Renal pelvis (tissue), 12 donors: ENCODE measurements at places on chromosomes 6 and 20. TPM values are rescaled to one million over a fixed set of nuclear protein-coding genes. Genes with fewer than 3 reads are reported as not detected.
A peak's percentile ranks its signal among the peaks of the same experiment; 100 is the strongest.

The TP53TG5 gene
- 1.3 TPM for polyA plus RNA-seq

The AIF1 gene
- 74.7 TPM for polyA plus RNA-seq

The ETV7 gene
- not detected for polyA plus RNA-seq

The ADRM1 gene
- 67.0 TPM for polyA plus RNA-seq

The SYNGAP1 gene
- polyA plus RNA-seq = 31.5 TPM

The FHL5 gene
- 0.24 TPM for polyA plus RNA-seq

The CLDN20 gene
- 3.5 TPM for polyA plus RNA-seq

The BHLHE23 gene
- polyA plus RNA-seq = 0.07 TPM

The FAM209B gene
- not detected for polyA plus RNA-seq

The C20orf144 gene
- polyA plus RNA-seq = 0.49 TPM

The UBD gene
- 0.69 TPM for polyA plus RNA-seq

The KHDC1L gene
- not detected for polyA plus RNA-seq

DNA sequence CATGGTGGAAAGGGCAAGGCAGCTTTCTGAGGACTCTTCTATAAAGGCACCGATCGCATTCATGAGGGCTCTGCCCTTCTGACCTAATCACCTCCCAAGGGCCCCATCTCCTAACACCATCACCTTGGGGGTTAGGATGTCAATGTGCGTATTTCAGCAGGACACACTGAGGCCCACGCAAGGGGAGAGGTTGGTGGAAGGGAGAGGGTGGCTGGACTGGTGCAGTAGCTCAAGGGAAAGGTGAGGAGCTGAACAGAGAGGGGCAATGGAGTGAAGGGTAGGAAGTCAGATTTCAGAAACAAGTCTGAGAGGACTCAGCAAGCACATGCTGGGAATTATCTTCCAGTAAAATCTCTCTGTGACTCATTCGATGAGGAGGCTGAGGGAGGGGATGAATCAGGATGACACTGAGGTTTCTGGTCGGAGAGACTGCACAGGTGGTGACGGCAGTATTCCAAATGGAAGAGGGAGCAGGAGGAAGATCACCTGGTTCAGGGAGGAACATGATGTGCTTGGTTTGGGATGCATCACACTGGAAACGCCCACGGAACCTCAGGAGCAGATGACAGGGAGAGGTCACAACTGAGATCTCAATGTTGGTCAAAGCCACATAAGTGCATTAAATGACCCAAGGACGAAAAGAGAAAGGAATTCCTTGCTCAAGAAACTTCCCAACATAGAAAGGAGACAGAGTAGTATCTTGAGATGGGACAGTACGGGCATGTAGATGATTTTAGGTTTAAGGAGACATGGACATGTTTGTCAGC is 67.1 kb downstream of the TFAP2A start:
- no peak for DNase-seq

GRCh38 chr6:16413399-16413798 is 175.0 kb downstream of the GMPR start:
- DNase-seq = no peak

- peak; percentile 69 for DNase-seq
These were observed 84.4 kb downstream of the SYNE1 start for GRCh38 chr6:152552616-152553209.

- no peak for DNase-seq
These were observed 42.2 kb downstream of the NFATC2 start for GRCh38 chr20:51500311-51500710.

GRCh38 chr6:123017104-123017682 is 21.2 kb downstream of the CLVS2 start:
- DNase-seq = no peak

- DNase-seq = no peak
These were observed 72.3 kb downstream of the JARID2 start for GRCh38 chr6:15317934-15318902.

DNA sequence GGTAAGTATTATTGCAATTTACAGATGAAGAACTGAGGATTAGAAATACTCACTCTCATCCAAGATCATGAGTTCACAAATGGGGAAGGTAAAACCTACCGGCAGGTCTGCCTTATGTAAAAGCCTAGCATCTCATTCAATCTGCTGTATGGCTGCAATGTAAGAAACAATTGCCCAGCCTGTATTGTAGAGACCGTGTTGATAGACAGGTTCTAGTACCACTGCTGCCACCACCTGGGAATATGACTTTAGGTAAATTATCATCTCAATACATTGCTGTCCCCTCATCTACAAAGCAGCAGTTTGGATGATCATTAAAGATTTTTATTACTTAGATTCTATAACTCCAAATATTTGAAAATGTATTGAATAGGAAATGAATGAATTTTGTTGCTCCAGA is 23.3 kb upstream of the ARHGAP18 start:
- DNase-seq = no peak

GRCh38 chr6:101926149-101926925 is 532.8 kb downstream of the GRIK2 start:
- DNase-seq = no peak

DNA sequence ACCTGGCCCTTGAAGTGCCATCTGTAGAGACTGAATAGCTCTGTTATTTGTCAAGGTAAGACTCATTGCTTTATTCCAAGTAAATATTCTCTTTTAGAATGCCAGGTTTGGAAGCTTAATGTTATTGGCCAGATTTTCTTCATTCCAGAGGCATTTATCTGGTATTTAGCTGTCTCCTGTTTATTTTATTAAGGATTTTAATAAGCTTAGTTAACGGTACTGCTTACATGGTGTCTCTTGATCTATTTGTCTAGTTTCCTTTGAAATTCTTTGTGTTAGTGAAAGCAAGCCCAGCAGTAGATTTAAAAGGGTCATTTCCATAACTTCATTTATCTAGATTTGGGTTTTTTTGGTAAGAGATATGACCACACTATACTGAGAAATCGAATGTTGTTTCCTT is 7.7 kb downstream of the RALY start:
- DNase-seq = no peak

- no peak for DNase-seq
These were observed 82.0 kb downstream of the OR2B2 start for GRCh38 chr6:27830212-27830599.

DNA sequence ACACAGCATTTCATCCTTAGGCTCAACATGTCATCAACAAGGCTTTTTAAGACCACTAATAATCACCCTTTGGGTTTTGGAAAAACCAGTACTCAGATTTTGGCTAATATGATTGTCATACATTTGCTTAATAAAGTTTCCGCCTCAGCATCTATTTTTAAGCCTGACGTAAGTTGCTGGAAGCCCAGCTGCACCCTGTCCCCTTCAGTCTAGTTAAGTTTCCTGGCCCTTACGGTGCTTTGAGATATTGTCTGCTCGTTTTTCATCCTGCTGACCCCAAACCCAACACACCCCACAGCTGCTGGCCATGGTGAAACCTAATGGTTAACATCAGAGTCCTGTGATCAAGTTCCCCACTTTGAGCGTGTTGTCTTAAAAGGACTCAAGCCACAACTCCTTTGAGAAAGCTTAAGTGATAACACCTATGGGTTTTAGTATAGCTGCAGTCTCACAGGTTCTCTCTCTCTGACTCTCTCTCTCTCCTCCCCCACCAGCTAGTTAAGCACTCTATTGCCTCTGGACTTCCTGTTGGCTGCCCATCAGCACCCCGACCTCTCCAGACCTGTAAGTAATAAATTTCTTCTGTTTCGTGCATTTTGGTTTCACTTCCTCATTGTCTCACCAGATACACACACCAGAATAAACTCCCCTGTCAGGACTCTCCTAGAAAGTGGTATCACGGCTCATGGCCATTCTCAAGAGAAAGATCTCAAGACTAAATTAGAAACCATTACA is 802.0 kb downstream of the C6orf118 start:
- peak; percentile 44 for DNase-seq

- DNase-seq = no peak
These were observed 171.5 kb downstream of the QKI start for GRCh38 chr6:163585932-163586437.

GRCh38 chr6:10961837-10962236 is 75.0 kb downstream of the SYCP2L start:
- no peak for DNase-seq

DNA sequence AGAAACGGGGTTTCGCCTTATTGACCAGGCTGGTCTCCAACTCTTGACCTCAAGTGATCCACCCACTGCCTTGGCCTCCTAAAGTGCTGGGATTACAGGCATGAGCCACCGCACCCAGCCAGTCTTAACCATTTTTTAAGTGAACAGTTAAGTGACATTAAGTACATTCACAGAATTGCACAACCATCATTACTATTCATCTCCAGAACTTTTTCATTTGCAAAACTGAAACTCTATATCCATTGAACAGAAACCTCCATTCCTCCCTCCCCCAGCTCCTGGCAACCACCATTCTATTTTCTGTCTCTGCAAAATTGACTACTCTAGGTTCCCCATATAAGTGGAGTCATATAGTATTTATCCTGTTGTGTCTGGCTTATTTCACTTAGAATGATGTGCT is 59.7 kb downstream of the PLCB4 start:
- DNase-seq = no peak

DNA sequence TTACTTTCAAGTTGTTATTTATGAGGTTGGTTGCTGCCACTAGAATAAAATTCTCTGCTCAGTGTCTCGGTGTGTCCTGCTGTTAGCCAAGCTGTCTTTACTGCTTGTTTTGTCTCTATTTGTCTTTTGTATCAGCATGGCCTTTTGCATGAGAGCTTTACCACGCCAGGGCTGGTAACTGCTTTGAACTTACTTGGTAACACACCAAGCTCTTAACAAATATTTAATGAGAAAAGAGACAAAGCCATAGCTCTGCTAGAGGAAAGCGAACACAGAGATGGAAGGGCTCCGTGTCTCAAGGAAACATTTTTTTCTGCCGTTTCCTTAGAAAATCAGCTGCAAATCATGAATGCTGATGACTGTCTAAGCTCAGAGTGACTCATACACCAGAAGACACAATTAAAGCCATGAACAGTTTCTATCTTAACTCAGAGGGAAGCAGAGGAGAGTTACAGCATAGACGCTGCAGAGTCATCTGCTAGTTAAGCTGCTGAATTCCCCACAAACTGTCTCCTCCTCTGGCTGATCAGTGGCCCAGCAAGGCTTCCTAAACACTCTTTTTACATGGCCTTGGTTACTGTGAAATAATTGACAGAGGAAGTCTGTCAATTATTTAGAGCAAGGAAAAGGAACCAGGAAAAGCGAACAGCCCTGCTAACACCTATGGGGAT is 44.8 kb downstream of the AGPAT4 start:
- no peak for DNase-seq

DNA sequence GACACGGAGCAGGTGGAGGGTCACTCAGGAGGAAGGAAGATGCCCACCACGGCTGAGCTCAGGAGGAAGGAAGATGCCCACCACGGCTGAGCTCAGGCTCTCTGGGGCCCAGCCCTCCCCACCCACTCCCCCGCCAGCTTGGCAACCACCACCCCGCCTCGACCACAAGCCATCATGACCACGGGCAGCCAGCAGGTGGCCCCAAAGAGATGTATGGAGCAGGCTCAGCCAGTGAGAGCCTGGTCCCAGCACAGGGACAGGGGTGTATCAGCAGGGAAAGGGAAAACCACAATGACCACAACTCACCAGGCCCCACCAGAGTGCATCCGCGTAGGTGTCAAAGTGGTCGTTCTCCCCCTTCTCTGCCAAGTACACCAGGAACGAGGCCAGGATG is 30.4 kb downstream of the KCNQ2 start:
- DNase-seq = peak; percentile 42

DNA sequence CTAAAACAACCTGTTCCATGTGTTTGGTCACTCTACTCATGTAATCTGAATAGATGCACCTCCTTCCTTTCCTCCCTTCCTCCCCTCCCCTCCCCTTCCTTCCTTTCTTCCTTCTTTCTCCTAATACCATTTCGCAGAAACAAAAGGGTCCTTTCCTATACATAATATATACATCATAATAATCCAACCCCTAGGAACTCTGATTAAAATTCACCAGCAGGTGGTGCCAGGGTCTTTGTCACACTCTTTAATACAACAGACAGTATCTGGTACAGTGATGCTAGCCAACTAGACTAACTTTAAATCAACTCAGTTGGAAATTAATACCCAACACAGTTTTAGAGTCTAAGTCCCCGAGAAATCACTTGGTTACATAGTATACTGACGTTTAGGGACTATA is 181.2 kb upstream of the SHLD1 start:
- DNase-seq = peak; percentile 53

GRCh38 chr20:14790771-14791620 is 453.6 kb upstream of the FLRT3 start:
- DNase-seq = no peak

DNA sequence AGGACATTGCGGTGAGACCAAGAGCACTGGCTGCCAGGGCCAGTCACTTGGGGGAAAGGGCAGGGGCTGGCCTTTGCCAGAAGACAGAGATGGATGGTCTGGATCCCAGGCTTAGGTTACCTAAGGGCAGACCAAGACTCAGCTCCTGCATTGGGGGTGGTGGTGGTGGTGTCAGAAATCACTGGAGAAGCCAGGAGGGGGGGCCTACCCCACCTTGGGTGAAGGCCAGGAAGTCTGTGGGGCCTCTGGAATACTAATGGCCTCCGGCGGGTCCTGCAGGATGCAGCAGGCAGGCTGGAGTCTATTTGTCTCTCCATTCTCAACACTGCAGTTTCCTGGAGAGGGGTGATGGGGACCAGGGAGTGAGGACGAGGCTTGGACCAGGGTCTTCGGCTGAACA is 32.8 kb downstream of the CD40 start:
- DNase-seq = no peak

DNA sequence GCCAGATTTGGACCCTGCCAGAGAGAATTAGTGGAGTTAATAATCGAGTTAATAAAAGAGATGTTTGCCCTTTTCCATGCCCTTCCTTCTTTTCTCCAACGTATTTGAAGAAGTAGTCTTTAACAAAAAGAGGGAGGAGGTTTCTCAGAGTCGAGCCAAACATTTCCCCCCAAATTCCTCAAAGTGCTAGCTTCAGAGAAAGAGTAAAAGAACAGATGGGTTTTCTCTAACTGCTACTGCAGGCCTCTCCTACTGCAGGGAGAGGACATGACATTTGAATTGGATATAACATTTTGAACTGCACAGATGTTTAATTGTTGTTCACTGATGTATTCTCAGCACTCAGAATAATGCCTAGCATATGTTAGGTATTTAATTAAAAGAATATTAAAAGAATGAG is 25.5 kb downstream of the RWDD2A start:
- peak; percentile 44 for DNase-seq

GRCh38 chr20:44026647-44027342 is 112.1 kb downstream of the TOX2 start:
- DNase-seq = no peak

DNA sequence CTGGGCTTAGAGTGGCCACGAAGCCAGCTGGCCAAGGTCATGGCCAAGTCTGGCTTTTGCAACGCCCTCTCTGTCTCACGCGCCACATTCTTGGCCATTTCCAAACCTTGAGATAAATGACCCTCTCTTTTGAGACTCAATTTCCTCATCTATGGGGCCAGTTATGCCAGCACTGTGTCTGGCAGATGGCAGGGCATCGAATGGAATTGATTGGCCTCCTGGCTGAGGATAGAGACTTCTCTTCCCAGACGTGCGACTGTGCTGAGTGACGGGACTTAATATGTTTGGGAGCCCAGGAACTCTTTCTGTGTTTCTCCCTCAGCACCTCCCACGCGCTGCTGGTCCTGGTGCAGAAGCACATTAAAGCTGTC is 7.6 kb downstream of the BPIFB2 start:
- DNase-seq = no peak

- no peak for DNase-seq
These were observed 15.2 kb downstream of the EIF2S2 start for GRCh38 chr20:34096699-34097444.
